ENCODE measurements at places on chromosomes 6 and 20.

GRCh38 chr6:110360676-110361075 is 2.5 kb upstream of the METTL24 start:
- DNase-seq: no peak

DNA sequence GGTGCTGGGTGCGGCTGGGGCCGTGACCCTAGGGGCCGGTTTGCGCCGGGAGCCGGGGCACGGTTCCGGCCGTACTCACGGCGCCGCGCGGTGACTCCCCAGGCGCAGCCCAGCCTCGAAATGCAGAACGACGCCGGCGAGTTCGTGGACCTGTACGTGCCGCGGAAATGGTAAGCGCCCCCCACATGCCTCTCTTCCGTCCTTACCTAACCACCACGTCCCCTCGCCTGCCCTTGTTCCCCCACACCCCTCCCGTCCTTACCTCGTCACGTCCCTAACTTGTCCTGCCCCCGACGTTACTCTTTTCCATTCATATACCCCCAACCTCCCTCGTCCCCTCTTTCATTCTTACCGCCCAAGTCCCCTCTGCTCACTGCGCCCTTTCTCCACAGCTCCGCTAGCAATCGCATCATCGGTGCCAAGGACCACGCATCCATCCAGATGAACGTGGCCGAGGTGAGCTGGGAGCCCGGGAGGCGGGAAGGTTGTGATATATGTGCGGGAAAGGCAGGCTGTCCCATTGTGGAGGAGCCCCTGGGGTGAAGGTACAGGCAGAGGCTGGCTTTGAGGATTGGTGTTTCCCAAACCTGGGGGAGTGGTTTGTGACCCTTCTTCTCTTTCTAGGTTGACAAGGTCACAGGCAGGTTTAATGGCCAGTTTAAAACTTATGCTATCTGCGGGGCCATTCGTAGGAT is 463 bp downstream of the RPS21 start:
- DNase-seq: no peak

GRCh38 chr6:126361832-126362440 is 22.0 kb downstream of the CENPW start:
- no peak for DNase-seq

DNA sequence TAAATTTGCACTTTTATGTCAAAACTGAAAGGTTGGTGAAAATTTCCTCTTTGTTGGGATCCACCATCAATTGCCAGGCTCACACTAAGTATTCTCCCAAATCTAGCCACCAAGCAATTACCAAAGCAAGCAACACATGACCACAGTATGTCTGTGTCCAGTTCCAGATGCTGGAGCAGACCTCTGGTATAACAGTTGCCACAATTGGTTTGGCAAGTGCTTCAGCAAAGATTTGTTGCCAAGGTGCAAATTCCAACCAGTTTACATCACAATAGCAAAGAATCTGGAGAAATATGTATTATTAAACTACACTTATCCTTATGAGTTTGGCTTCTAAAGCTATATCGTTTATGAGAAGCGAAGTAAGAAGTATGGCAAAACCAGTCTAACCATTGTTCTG is 6.4 kb downstream of the GTF2H5 start:
- no peak for DNase-seq

DNA sequence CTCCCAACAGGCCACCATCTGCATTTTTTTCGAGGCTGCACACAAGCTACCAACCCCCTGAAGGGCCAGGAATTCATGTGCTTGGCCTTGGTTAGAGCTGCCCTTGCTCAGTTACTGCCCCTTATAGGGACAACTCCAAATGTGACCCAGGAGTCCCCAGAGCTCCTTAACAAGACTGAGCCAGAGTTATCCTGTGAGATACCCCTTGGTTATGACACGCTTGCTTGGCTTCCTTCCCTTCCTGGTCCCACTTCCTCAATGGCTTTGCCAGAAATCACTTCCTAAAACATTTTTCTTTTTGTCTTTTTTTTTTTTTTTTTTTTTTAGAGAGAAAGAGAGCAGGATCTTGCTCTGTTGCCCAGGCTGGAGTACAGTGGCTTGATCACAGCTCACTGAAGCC is 8.9 kb downstream of the TREM1 start:
- no peak for DNase-seq

Data from ovary (tissue), 10 donors.